Heart right ventricle (tissue), 16 donors: ENCODE measurements at places on chromosomes 16 and 17.

- no peak for DNase-seq
Observed at GRCh38 chr17:73482251-73482716, 162.0 kb downstream of the SDK2 start.

DNA sequence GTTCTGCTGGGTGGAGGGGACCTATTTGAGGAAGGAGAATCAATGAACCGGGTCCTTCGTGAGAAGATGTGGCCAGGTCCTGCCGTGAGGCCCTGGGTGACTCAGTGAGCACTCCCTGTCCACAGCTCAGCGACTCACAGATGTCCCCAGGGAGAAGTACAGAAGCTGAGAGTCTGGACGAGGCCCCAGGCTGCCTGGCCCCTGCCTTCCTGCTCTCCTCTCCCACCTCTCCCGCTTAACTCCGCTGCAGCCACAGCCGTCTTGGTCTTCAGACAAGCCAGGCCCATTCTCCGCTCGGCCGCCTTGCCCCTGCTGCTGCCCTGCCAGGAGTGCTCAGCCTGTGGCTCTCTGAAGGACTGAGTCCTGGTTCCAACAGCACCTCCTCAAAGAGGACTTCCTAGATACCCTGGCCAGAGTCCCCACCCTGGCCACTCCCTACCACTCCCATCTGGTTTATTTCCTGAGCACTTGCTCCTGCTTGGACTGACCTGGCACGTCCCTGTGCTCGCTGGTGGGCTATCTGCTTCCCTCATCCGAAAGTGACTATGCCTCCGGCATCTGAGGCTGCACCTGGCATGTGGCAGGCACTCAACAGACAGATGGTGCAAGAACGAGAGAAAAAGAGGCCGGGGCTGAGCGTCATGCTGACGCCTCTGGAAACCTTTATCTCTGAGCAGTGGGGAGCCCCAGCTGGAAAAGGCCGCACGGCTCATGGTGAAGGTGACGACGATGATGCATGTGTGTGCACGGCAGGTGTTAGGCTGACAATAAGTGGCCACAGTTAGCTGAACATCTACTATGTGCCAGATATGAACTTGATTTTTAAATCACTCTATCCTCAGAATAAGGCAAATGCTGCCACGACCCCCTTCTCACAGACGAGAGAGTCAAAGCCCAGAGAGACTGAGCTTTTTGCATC is 9.2 kb upstream of the TNFRSF13B start:
- no peak for DNase-seq

DNA sequence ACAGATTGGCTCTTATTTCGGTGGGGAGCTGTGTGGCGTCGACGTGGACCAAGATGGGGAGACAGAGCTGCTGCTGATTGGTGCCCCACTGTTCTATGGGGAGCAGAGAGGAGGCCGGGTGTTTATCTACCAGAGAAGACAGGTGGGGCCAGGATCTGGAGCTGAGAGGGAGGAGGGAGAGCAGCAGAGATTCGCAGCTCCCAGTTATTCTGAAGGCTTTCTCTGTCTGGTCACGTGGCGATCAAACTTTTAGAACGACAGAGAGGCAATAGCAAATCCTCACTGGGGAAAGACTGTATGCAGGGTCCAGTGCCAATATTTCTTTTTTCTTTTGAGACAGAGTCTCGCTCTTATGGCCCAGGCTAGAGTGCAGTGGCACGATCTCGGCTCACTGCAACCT is 22.2 kb downstream of the ITGAL start:
- DNase-seq: no peak

DNA sequence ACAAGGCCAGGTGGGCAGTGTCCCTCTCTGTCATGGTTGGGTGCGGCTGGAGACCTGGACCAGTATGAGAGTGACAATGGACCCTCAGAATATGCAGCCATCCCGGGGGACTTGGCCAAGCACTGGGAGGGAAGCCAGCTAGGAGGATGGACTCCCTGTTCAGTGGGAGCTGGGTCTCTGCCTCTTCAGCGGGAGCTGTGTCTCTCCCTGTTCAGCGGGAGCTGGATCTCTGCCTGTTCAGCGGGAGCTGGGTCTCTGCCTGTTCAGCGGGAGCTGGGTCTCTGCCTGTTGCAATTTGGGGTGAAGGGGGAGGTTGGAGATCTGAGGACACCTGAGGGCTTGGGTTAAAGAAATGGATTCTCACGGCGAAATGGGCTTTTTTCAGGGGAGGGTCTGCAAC is 3.8 kb upstream of the PRSS33 start:
- no peak for DNase-seq
